ENCODE measurements at places on chromosomes 12 and 14.

GRCh38 chr12:60266381-60266852 is 670.6 kb downstream of the SLC16A7 start:
- DNase-seq, result peak; percentile 55

- peak; percentile 25 for DNase-seq
These were observed 8.6 kb downstream of the RAN start for GRCh38 chr12:130880411-130880885.

- DNase-seq, result no peak
These were observed 11.9 kb upstream of the CSAD start for GRCh38 chr12:53192531-53193021.

GRCh38 chr12:91256411-91256810 is 73.8 kb upstream of the DCN start:
- DNase-seq, result peak; percentile 64

Data from foreskin fibroblast (primary cell).